Mammary epithelial cell (primary cell): ENCODE measurements at places on chromosomes 4 and X. TPM values are rescaled to one million over a fixed set of nuclear protein-coding genes. Genes with fewer than 3 reads are reported as not detected.

DNA sequence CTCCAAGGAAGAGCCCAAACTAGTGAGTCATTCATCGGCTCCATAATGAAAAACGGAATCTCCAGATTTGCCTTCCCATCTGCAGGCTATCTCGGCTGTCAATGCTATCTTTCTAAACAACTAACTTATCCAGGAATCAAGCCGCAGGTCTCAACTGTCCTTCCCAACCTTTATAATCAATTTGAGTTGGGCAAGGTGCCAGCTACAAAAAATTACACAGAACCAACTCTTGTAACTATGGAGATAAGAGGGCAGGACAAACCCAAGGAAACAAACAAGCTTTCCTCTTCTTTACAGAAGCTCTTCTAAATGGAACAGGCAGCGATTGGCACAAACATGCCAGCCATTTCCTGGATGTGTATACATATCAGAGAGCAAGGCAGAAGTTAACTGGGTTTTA lies 61.2 kb upstream of the RAI2 start:
- no peak for DNase-seq

Gene MAGEB17
- not detected in 2 replicates for total RNA-seq

Gene MTNR1A
- not detected in 2 replicates for total RNA-seq

DNA sequence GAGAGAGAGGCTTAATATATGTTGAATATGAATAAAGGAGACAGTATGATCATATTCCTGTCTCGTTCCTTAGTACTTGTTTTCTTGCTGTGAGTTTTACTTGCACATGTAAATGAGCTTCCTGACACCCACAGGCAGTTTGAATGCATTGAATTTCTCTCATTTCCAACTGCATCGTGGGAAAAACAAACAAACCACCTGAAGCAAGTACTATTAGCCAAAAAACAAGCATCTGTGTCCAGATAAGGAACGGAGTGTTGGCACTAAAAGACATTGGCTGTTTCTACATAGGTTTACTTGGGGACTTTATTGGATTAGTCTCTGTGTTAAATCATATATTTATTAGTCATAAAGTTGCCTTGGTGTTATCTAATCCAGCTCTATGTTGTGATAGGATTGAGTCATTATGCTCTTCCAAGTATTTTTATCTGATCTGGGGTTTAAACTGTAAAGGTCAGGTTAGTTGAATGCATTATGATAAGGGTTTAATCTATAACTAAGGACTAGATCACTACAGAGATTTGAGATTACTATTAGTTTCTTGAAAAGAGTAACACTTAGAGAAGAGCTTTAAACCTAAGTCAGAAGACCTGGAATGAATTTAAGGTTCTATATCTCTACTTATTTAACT lies 339.0 kb upstream of the SPANXN4 start:
- DNase-seq, result no peak

- DNase-seq, result no peak
These were observed 511.4 kb upstream of the ARX start for GRCh38 chrX:25527156-25527555.

Gene CFAP299
- not detected for total RNA-seq

Gene GLOD5
- total RNA-seq, result not detected in 2 replicates

DNA sequence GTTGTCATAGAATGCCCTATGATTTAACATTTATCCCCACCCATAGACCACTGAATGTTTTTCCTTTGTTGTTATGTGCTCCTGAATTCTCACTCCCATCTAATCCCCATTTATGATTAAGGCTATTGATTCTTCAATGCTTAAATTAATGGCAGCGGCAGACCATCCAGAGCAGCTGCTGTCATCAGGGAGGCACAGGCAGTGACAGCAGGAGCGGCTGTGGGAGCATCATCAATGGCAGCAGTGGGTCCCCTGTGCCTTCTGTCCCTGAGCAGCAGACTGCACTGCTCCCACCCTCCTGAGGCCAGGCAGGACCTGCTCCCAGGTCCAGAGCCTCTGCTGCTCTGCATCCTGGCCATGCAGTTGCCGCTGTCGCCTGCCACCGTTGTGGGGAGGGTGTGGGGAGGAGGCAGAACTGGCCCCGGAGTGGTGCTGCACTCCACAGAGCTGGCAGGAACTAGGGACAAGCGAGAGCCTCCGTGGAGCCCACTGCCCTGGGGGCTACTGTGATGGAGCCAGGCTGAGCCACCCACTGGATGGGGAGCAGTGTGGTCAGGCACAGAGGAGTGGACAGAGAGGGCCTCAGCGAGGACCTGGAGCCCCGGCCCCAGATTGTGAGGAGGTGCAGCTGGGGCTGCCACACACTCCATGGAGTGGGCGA lies 29.0 kb downstream of the NAA11 start:
- DNase-seq, result no peak

GRCh38 chrX:111376897-111377578 lies 35.0 kb downstream of the DCX start:
- DNase-seq, result no peak
